ENCODE measurements at places on chromosomes 3 and 15.

- DNase-seq: no peak
Observed at GRCh38 chr3:65733459-65733858, 305.3 kb downstream of the MAGI1 start.

GRCh38 chr3:177150218-177150916 lies 46.9 kb downstream of the TBL1XR1 start:
- DNase-seq: no peak

- no peak for DNase-seq
Observed at GRCh38 chr3:157531301-157531660, 28.1 kb upstream of the VEPH1 start.

GRCh38 chr3:53065841-53066480 lies 20.1 kb upstream of the SFMBT1 start:
- DNase-seq: no peak

GRCh38 chr3:44061961-44062360 lies 179.7 kb upstream of the TOPAZ1 start:
- DNase-seq: no peak

DNA sequence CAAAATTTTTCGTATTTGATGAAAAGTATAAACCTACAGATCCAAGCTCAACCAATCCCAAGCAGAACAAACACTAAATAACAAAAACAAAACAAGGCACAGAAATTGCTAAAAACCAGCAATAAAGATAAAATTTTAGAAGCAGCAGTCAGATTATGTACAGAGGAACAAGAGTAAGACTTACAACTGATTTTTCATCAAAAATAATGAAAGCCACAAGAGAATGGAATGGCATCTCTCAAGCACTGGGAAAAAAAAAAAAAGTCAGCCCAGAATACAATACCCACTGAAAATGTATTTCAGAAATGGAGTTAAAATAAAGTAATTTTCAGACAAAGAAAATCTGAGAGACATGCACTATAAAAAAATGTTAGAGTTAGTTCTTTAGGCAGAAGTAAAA lies 27.0 kb downstream of the GPR156 start:
- no peak for DNase-seq

GRCh38 chr15:84647726-84648125 lies 6.4 kb downstream of the WDR73 start:
- DNase-seq: no peak

- no peak for DNase-seq
Observed at GRCh38 chr3:60574046-60574769, 677.0 kb downstream of the FHIT start.

DNA sequence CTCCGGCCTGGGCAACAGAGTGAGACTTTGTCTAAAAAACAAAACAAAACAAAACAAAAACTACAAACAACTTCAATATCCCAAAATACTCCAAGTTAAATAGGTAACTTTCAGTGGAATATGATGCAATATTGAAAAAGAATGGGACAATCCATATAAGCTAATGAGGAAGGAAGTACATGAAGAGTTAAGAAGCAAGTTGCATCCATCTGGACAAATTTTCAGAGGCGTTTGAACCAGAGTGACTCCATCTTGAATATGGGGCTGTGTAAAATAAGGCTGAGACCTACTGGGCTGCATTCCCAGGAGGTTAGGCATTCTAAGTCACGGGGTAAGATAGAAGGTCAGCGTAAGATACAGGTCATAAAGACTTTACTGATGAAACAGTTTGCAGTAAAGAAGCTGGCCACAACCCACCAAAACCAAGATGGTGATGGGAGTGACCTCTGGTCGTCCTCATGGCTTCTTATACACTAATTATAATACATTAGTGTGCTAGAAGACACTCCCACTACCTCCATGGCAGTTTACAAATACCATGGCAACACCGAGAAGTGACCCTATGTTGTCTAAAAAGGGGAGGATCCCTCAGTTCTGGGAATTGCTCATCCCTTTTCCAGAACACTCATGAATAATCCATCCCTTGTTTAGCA lies 58.1 kb upstream of the LCTL start:
- no peak for DNase-seq
